Bronchus fibroblast of lung (primary cell): ENCODE measurements at places on chromosomes 6 and 20. TPM values are rescaled to one million over a fixed set of nuclear protein-coding genes. Genes with fewer than 3 reads are reported as not detected.

Gene GRM1
- not detected in 2 replicates for total RNA-seq

Gene TRIM10
- not detected in 2 replicates for total RNA-seq

Gene LBP
- not detected in 2 replicates for total RNA-seq

Gene VGLL2
- not detected in 2 replicates for total RNA-seq

Gene LINC00237
- not detected in 2 replicates for total RNA-seq

Gene SLC4A11
- total RNA-seq = 0.84 and 0.89 TPM in 2 replicates

Gene BNIP5
- total RNA-seq = not detected in 2 replicates

Gene RIPPLY2
- 0.74 TPM in 1 of 2 replicates, not detected in the other for total RNA-seq

Gene CLVS2
- not detected in 2 replicates for total RNA-seq

Gene C20orf141
- total RNA-seq = not detected in 2 replicates

Gene FOXQ1
- 0.45 and 1.3 TPM in 2 replicates for total RNA-seq

Gene SLC26A8
- total RNA-seq = not detected in 2 replicates

Gene MTRF1L
- total RNA-seq = 9.8 and 12.6 TPM in 2 replicates

Gene TCP1
- total RNA-seq = 221 and 230 TPM in 2 replicates
